ENCODE measurements at places on chromosomes 6 and 20.

DNA sequence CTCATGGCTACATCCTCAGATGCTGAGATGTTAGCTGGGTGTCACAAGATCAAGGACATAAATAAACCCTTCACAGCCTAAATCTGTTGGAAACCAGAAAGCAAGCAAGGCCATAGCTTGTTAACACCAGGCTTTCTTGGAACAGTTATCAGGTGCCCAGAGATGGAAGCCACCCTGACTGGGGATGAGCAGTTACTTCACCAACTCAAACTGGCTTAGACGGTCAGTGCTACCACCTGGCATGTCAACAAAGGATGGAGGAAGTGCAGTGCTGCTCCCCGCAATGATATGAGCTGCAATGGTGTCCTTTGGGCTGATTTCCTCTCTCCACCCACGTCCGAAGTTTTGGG is 28.9 kb upstream of the SMIM29 start:
- no peak for DNase-seq

- no peak for DNase-seq
Observed at GRCh38 chr6:166849749-166850183, 106.6 kb downstream of the RNASET2 start.

DNA sequence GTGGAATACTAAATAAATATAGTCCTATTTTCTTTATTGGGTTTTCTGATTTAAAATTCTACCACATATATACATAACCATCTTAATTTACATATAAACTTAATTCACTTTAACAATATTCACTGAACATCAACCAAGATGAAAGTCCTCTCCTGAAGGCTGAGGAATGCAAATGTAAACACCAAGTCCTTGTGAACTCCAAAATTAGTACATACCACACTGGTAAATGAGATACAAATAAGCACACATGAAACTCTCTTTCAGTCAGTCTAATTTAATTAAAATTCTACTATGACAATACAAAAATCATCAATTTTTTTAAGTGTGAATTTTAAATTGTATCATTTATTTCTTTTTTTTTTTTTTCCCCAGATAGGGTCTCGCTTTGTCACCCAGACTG is 205.1 kb upstream of the RUNX2 start:
- DNase-seq, result no peak

GRCh38 chr20:10648651-10649050 is 25.1 kb downstream of the JAG1 start:
- DNase-seq, result no peak

DNA sequence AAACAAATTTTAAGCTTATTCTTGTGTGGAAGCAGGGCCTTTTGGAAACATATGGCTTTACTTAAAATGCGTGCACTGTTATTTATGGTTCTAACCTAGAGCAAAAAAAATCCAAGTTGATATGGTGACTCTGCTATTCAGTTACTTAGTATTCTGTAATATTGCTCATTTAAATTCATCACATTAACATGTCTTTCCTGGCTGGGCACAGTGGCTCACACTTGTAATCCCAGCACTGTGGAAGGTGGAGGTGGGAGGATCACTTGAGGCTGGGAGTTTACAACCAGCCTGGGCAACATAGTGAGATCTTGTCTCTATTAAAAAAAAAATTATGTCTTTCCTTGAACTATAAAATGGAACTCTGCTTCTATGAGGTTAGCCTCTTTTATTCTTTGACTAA is 57.8 kb upstream of the SDHAF4 start:
- no peak for DNase-seq

DNA sequence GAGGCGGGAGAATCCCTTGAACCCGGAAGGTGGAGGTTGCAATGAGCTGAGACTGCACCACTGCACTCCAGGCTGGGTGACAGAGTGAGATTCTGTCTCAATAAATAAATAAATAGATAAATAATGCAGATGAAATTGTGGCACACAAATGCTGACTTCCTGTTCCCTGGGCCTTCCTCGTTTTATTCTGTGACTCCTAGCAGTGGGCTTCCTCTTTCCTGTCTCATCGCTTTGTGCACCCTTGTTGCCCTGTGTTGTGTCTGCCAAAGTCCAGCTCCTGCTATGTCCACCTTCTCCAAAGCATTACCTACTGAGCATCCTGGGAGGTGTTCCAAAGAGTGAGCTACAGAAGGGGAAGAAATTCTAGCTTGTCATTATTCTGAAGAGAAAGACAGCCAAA is 100.2 kb upstream of the TIAM2 start:
- DNase-seq, result no peak

GRCh38 chr20:8431538-8432434 is 299.7 kb downstream of the PLCB1 start:
- DNase-seq, result no peak

DNA sequence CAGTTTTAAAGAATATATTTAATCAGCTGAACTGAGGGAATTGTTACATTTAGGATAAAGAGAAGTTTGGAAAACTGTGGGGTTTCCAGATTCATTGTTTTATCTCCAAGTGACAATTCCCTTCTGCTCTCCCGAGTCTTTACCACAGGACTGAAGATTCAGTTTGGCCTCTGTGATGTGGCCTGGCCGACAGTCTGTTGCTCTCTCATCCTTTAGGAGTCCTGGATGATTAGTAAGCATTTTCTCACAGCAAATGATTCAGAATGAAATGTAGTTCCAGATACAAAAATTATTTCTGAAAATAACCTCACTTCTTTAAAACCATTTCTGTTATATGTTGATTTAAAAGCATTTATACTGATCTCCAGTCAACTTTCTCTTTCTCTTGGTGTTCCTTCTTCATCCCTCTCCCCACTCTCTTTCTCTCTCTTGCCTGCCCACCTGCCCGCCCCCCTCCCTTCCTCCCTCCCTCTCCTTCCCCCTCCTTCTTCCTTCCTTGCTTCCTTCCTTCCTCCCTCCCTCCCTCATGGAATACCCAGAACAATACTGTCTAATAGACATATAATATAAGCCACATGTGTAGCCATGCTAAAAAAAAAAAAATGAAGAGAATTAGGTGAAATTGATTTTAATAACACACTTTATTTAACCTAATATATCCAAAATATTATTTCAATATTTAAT is 254.9 kb downstream of the PRL start:
- DNase-seq, result no peak

GRCh38 chr20:51092338-51092737 is 69.4 kb upstream of the KCNG1 start:
- no peak for DNase-seq

DNA sequence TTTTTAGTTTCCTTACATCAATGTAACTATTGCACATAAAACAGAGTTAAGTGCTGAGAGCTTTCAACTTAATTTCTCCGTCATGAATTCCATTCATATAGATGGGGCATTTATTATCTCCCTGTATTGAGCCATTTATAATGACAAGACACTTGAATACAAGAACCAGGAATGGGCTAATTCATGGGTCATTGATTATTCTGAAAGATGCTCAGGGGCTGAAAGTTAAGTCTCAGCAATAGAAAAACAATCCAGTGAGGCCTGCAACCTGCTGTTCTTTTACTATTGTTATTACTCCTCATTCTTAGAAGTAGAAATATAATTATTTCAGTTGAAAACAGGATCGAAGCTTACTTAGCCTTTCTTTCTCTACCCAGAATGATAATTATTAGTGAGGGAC is 307.7 kb downstream of the MMUT start:
- no peak for DNase-seq

DNA sequence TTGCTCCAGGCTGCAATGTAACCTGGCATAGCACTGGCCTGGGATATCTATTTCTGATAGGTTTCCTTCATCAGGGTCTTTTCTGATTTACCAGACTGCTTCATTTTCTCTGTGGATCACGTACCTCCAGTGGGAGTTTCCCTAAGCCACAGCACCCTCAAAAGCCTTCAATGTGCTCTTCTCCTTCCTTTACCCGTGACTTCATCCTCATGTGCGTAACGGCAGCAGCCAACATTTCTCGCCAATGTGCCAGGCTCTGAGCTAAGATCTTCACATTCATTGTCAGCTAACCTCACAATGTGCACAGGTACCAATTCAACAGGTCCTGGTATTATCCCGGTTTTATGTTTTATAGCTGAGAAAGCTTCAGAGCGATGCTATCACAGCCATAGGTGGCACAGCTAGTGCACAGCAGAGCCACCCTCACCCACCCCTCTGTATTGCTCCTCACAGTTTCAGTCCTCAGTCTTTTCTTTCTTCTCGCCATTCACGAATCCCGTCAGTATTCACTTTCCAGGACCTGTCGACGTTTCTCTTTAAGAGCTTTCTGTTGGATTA is 58.2 kb downstream of the TNFAIP3 start:
- no peak for DNase-seq

GRCh38 chr20:25076201-25076600 is 5.7 kb downstream of the VSX1 start:
- DNase-seq, result no peak

DNA sequence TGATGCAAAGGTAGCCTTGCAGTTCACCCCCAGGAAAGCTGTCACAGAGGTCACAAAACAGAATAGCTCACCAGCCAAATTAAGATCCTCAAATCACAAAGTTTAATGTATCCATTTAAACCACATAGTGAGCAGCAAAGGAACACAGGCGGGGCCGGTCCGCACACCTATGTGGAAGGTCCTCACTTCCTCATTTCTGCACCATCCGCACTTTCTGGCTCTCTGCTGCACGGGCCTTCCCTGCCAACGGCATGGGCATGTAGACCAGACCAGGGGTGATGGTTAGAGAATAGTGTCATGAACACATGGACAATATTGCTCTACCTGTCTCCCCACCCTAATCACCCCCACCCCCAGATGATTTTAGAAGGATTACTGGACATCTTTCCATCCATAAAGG is 12.1 kb upstream of the TBXT start:
- no peak for DNase-seq

GRCh38 chr20:15760001-15760621 is 813.1 kb downstream of the KIF16B start:
- no peak for DNase-seq

DNA sequence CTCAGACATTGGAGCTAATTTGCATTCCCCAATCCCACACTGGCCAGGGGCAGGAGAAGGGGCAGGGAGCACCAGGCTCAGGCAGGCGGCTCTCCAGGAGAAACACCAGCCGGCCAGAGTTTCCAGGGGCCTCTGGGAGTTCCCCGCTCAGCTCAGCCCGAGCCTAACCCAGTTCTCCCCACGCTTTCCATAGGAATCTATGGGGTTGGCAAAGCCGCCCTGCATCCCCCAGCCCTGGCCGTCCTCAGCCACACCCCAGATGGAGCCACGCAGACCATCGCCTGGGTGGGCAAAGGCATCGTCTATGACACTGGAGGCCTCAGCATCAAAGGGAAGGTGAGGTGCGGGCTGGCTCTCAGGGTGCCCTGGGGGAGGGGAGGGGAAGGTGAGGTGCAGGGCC is 8.2 kb downstream of the NPEPL1 start:
- no peak for DNase-seq

DNA sequence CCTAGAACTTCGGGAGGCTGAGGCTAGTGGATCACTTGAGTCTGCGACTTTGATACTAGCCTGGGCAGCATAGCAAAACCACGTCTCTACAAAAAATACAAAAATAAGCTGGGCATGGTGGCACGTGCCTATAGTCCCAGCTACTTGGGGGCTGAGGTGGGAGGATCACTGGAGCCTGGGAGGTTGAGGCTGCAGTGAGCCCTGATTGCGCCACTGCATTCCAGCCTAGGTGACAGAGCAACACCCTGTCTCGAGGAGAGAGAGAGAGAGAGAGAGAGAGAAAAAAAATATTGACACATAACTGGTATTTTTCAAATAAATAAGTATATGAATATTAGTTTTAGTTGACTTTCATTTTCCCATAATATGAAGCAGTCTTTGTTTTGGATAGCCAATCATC is 222.2 kb downstream of the BTBD9 start:
- no peak for DNase-seq

GRCh38 chr20:9515741-9516233 is 1.4 kb downstream of the LAMP5 start:
- no peak for DNase-seq
